ENCODE measurements at places on chromosomes 11 and 22. TPM values are rescaled to one million over a fixed set of nuclear protein-coding genes. Genes with fewer than 3 reads are reported as not detected.

The NXPE1 gene
- total RNA-seq: not detected

The ESRRA gene
- total RNA-seq: 46.5 TPM

- DNase-seq: no peak
Observed at GRCh38 chr11:36532941-36533601, 23.0 kb upstream of the TRAF6 start.

DNA sequence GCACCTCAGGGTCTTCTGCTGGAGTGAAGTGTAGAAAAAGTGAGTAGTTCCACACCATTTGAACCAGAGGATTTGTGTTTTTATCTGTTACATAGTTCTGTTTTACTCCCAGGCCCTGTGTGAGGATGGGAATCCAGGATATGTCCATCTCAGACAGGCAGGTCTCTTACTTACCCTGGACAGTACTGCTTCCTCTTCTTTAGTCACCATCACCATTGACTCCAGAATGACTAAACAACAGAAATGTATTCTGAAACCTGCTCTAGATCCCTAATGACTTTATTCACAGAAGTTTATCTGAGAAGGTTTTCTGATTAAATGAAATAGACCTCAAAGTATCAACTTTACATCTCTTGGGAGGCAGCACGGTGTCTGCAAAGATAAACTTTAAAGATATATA lies 33.6 kb downstream of the CYP2R1 start:
- DNase-seq: no peak

DNA sequence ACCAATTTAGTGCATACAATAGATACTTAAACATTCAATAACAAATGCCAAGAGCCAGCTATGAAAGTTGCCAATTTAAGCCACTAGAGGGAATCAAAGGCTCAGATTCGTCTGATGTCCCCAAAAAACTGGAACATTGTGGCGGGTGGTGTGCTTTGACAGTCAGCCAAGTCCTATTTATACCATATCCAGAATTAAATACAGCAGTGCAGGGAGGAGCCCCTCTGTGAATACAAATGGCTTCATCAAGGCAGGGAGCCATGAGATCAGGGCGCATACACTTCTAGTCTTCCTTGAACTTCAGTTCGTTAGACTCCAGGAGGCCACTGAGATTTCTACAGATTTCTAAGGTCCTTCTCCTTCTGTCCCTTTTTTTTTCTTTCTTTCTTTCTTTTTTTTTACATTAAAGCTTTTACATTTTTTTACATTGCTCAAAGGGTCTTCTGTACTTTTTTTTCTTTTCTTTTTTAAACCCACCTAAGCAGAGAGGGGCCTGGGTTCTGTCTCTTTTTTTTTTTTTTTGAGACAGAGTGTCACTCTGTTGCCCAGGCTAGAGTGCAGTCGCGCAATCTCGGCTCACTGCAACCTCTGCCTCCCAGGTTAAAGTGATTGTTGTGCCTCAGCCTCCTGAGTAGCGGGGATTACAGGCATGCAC lies 41.5 kb upstream of the HSPA8 start:
- peak; percentile 10 for DNase-seq

- DNase-seq: no peak
Observed at GRCh38 chr11:120441592-120441991, 70.0 kb upstream of the GRIK4 start.
